SW 1271 (cell line): ENCODE measurements at places on chromosomes 11 and 22.

DNA sequence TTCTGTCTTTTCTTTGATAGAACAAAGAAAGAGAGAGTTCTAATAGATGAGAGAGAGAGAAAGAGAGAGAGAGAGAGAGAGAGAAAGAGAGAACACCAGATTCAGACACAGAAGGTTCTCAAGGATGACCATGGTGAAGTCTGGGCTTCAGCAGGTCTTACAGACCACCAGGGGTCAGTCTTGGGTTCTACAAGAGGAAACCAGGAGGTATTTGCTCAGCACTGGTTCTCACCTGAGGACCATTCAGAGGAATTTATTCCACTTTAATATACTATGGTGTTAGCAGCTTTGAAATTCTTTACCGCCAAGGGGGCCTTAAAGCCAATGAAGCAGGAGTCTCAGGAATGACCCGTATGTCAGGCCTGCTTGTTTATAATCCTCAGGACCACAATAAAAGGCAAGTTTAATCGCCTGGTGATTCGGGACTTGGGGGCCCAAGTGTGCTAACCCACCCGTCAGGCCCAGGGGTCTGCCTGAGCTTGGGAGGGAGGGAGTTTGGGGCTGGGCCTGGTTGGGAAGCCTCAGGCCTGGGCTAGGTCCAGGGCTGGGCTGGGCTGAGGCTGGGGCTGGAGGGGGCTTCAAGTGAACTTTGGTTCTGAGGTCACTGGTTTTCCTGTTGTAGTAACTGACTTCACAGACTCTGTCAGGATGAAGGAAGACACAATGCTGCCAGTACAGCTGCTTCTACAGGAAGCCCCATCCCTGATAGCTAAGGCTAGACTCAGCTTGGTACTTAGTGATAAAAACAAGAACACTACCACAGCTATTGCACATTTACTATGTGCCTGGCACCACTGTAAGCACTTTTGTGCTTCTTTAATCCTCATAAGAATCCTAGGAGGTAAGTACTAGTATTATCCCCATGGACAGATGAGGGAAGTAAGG is 179.2 kb upstream of the ZBED5 start:
- DNase-seq: peak; percentile 26

- DNase-seq: no peak
Measured at GRCh38 chr11:75261902-75262361, 21.4 kb downstream of the TPBGL start.

GRCh38 chr11:62559204-62559603 is 12.6 kb upstream of the AHNAK start:
- no peak for DNase-seq

GRCh38 chr11:111748035-111748804 is 18.0 kb downstream of the PPP2R1B start:
- DNase-seq: no peak

DNA sequence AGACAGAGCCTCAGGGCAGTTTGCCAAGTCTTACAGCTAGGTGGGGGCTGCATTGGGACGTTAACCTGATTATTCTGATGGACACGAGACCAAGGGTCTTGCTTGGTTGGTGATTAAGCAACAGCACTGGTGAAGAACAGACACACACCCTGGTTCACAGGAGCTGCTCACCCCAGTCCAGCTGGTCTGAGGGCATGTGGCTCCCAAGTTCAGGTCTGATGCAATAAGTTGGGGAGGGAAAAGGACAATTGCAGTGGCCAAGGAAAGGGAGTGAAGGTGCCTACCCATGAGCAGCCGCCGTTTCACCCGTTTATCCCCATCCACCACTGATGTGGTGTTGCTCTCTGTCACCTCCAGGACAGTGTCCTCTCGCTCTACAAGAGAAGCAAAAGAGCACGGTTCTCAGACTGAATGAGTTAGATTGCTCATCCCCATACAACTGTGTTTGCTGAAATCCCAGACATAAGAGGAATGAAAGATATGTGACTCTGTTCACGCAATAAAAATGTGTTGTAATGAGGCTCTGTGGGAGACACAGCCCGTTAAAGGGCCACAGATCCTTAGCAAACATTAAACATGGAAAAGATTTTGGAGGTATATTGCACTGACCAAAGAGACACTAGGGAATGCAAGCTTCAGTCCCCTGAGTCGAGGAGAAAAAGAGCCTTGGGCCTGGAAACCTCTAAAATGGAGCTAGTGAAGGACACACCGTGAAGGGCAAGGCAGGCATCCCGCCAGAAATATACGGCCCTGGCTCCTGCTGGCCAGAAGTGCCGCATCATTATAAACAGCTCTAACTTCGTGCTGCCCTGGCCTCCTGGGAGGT is 25.6 kb downstream of the SCUBE2 start:
- DNase-seq: no peak

DNA sequence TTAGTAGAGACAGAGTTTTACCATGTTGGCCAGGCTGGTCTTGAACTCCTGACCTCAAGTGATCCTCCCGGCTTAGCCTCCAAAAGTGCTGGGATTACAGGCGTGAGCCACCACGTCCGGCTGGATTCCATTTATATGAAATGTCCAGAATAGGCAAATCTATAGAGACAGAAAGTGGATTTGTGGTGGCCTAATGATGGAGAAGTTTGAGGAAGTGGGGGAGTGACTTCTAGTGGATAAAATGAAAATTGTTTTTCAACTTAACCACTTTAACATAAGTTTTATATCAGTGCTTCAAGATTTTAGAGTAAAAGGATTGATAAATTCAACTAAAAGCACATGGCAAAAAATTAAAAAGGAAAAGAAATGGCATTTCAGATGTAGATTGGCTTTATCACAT is 66.2 kb downstream of the HIPK3 start:
- no peak for DNase-seq

GRCh38 chr22:21568347-21569075 is 997 bp downstream of the UBE2L3 start:
- DNase-seq: no peak

- no peak for DNase-seq
Measured at GRCh38 chr11:107472966-107473365, 15.3 kb upstream of the CWF19L2 start.

DNA sequence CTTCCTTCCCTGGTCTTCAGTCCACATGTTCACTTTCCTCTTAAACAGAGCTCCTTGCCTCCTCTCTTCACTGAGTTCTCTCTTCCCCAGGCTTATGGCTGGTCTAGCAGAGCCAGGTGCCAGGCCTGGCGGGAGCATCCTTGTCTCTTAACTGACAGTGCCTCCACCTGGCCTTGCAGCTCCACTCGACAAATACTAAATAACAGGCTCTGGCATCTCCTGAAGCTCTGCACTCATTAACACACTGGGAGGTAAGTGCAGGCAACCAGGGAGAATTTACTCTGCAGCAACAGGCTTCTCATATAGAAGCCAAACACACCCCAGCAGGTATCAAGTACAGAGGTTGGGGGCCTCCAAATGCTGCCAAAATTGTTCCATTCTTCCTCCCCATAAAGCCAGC is 438.1 kb downstream of the SOX6 start:
- DNase-seq: no peak

- DNase-seq: no peak
Measured at GRCh38 chr11:36222831-36223635, 66.2 kb downstream of the COMMD9 start.

DNA sequence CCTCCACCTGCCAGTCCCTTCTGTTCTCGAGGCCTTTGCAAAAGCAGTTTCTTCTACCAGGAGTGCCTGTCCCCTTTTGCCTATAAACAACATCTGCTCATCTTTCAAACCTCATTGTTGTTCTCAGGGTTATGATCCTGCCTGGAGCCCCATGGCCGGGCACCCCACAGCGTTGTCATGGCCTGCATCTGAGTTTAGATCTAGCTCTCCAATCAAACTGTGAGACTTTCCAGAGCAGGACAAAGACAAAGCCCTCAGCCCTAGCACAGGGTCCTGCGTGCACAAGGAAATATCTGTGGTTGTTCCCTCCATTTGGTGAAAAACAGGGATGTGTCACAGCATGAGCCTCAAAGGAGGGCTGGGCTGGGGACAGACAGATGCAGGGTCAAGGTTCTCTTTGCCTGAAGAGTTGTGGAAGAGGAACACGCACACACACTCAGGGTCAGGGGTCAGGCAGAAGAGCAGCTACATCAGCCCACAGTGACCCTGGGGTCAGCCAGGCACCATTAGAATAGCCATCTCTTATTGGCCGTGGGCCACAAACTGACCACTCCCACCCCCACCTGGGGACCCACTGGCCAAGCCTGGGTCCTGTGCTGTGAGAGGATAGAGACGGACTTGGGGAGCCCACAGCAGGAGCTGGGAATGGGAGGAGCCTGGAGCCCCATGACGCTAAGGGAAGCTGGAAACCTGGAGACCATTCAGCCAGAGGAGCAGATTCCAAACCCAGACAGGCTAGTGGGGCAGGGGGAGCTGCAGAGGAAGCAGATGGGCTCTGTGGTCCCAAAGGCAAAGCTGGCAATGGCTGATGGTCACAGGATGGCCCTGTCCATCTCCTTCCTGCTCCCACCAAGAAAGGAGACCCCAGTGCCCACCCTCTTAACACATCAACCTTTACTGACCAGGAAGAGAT is 99.4 kb downstream of the PDE2A start:
- DNase-seq: no peak

DNA sequence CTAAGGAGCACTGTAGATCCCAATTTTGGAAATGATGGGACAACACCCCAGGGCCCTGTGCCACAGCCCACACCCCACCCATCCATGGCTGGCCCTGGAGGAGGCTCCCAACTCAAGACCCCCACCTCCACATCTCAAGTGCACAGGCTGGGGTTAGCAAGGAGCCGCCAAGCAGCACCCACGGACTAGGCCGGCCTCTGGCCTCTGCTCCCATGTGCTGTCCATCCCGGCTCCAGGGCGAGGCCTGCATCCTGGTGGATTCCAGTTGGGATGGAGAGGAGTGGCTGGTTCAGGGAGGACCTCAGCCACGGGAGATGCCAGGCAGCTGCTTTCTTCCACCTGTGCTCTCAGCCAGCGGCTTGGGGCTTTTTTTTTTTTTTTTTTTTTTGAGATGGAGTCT is 43.4 kb upstream of the COMT start:
- no peak for DNase-seq

GRCh38 chr11:47166368-47166767 is 10.3 kb downstream of the ARFGAP2 start:
- no peak for DNase-seq

GRCh38 chr22:27257987-27258386 is 543.6 kb downstream of the MN1 start:
- DNase-seq: no peak

GRCh38 chr11:29051935-29052334 is 943.7 kb downstream of the METTL15 start:
- no peak for DNase-seq

DNA sequence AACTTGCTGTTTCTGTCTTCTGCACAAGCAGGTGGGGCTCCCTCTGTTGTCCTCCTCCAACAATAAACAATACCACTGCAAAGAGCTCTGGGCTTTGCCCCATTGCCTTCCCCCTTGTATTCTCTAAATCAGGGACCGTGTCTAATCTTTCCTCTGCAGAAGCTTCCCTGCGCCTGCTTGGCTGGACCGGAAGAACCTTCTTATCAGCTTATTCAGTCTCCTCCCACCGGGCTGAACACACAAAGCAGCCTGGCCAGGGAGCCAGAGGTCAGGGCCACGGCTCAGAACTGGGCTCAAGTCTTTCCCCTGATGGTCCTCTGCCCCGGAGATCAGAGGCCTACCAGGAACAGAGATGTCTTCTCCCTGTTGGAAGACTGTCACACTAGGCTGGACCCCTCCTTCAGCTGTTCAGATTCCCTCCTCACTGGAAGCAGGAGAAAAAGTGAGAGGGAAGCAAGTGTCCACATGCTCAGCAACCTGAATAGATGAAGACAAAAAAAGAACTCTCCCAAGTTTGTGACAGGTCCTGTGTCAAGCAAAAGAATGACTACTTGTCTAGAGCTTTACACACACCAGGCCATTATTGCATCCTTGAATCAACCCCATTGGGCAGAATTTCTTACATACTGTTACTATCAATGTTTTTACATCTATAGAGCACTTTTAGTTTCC is 63.7 kb downstream of the RAB30 start:
- no peak for DNase-seq

- DNase-seq: no peak
Measured at GRCh38 chr11:102283116-102283485, 34.2 kb upstream of the BIRC3 start.

- no peak for DNase-seq
Measured at GRCh38 chr11:67280341-67280787, 8.7 kb upstream of the ANKRD13D start.

DNA sequence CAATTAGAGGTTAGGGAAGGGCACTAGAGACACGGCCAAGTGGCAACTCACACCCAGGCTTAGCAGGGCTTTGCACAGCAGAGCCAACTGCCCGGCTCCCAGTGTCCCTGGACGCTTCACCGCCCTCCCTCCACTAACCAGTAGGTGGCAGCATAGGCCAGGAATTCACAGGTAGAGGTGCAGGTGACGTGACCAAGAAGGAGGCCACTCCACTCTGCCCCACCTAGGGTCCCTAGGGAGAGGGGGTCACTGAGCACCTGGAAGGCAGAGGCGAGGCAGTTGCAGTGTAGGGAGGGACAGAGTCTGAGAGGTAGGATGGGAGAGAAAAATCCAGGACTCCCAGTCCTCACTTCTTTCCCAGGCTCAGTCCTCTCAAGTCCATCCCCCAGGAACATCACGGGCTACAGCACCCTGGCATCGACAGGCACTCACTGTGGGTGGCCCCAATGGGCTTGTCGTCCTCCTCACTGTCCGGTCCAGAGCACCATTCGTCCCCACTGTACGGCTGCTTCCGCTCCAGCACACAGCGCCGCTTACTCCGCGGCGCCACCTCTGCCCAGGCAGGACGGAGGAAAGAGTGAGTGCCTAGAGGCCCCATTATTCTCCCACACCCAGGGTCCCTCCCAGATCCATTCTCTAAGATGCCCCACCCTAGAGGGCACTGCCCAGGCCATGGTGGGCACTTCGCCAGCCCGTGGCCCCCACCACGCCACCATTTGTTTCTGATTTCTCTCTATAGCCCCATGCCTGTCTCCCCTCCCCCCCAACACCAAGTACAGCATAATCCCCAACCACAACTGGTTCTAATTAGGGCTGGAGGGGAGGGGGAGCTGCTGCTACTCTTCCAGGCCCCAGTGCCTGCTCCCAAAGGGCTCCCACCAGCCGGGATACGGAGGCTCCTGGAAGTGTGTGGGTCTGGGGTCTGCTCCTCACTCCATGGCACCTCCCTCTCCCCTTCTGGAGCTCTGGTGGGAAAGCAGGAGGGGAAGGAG is 18.4 kb downstream of the BCL9L start:
- peak; percentile 72 for DNase-seq

GRCh38 chr11:117686711-117687110 is 110.3 kb downstream of the DSCAML1 start:
- DNase-seq: no peak

DNA sequence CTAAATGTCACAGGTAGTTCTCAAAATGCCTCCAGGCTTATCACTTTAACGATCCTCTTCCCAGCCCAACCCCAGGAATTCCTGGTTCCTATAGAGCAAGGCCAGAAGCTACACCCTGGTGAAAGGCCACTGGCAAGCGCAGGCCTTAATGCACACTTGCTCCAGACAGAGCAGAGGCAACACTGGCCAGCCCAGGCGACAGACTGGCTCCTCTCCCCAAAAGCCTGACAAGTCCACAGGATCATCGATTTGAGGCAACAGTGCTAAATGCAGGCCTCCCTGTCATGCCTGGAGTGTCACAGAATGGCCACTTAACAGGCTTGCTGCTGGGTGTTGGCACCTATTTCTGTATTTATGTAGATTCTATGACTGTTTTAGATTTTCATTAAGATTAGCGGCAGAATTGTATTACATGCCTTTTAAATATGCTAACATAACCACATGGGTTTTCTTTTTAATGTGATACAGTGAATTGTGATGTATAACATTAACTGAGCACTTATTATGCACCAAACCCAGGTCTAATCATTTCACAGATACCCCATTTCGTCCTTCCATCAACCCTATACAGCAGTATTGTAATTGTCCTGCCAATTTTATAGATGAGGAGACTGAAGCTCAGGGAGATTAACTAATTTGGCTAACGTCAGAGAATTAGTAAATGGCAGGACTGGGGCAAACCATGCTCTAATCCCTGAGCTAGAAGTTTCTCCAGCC is 38.6 kb downstream of the PACSIN2 start:
- no peak for DNase-seq
